ENCODE measurements at places on chromosomes 4 and X. TPM values are rescaled to one million over a fixed set of nuclear protein-coding genes. Genes with fewer than 3 reads are reported as not detected.
A peak's percentile ranks its signal among the peaks of the same experiment; 100 is the strongest.

DNA sequence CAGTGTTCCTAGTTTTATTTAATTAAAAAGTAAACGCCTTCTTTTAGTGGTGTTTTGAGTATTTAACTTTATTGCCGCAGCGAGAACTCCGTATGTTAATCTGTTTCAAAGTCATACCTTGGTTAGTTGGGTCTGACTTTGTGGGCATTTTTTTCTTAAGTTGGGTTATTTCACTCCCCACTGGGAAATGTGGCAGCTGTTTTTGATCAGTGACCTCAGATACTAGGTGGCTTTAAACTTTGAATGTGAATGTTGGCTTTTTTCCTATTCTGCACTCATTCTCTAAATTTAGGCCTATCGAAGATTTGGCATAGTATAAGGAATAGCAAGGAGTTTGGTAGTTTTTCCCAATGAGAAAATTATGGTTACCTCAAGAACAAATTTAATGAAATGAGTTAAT, 85.9 kb downstream of the FIP1L1 start:
- peaks cover 9% of the 10 kb centered on the region for H3K36me3 ChIP-seq
- DNase-seq: no peak
- no peaks in the 10 kb centered on the region for H3K27me3 ChIP-seq
- no peak overlapping the region for H3K27ac ChIP-seq
- H3K4me1 ChIP-seq: peaks cover 5% of the 10 kb centered on the region
- H3K4me3 ChIP-seq: no peak overlapping the region

DNA sequence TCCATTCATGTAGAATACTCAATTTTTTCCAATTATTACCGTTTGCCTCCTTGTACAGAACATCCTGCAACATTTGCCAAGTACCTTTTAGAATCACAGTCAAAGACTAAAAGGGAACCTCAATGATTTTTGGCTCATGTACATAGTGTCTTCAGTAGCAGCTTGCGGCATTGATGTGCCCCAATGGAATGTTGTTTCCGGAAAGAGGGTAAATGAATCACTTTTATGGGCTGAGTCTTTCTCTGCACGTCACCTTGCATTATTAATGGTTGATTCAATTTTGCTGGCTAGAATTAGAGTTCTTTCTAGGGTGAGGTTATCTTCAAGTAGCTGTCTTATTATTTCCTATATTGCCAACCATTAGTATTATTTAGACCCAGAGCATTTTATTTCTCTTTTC, 116.9 kb upstream of the GABRA2 start:
- no peaks in the 10 kb centered on the region for H3K4me1 ChIP-seq
- no peaks in the 10 kb centered on the region for H3K27me3 ChIP-seq
- peak; percentile 0 for DNase-seq
- H3K27ac ChIP-seq: no peak overlapping the region
- no peak overlapping the region for H3K4me3 ChIP-seq

Gene USP17L13
- total RNA-seq: not detected

DNA sequence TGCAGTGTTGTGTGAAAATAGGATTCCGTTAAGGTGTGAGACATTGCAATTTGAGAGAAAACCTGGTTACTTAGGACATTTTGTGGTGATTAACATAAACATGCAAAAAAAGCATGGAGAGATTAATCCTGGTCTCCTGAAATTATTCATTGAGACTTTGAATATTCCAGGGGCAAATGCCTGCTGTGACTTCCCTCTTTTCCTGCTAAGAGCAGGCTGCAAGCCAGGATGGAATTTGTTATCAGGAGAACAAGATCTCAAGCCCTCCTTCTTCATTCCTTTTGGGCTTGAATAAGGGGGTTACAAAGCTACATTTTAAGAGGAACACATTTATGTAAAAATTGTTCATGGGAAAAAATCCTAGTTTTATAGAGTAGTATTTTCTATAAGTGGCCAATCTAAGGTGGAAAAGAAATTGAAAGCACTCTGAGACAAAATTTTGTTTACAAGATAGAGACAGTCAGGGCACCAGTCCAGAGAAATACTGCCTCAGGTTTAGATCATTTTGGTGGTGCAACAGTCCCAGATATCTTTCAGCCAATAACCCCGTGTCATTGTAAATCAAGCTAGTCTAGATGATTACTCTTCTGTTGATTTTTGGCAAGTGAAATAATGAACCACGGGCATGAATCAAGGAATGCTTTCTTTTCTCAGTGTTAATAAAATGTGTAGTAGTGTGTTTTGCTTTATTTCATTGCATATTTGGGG, 1528.3 kb upstream of the AGA start:
- H3K4me1 ChIP-seq: no peaks in the 10 kb centered on the region
- H3K36me3 ChIP-seq: no peaks in the 10 kb centered on the region
- no peaks in the 10 kb centered on the region for H3K27me3 ChIP-seq
- H3K27ac ChIP-seq: no peak overlapping the region
- DNase-seq: no peak

Gene LUZP4
- total RNA-seq: not detected

- no peaks in the 10 kb centered on the region for H3K36me3 ChIP-seq
- no peak overlapping the region for H3K4me3 ChIP-seq
- peak; percentile 2 for DNase-seq
- no peak overlapping the region for H3K27ac ChIP-seq
- no peaks in the 10 kb centered on the region for H3K27me3 ChIP-seq
Observed at GRCh38 chr4:53651156-53651735, 60.0 kb upstream of the LNX1 start.

Gene GRIA2
- total RNA-seq: not detected

- H3K36me3 ChIP-seq: no peaks in the 10 kb centered on the region
- peaks cover 13% of the 10 kb centered on the region for H3K4me1 ChIP-seq
- H3K27me3 ChIP-seq: no peaks in the 10 kb centered on the region
- no peak for DNase-seq
- no peak overlapping the region for H3K4me3 ChIP-seq
- no peak overlapping the region for H3K27ac ChIP-seq
Observed at GRCh38 chr4:40581254-40582140, 48.2 kb downstream of the RBM47 start.

DNA sequence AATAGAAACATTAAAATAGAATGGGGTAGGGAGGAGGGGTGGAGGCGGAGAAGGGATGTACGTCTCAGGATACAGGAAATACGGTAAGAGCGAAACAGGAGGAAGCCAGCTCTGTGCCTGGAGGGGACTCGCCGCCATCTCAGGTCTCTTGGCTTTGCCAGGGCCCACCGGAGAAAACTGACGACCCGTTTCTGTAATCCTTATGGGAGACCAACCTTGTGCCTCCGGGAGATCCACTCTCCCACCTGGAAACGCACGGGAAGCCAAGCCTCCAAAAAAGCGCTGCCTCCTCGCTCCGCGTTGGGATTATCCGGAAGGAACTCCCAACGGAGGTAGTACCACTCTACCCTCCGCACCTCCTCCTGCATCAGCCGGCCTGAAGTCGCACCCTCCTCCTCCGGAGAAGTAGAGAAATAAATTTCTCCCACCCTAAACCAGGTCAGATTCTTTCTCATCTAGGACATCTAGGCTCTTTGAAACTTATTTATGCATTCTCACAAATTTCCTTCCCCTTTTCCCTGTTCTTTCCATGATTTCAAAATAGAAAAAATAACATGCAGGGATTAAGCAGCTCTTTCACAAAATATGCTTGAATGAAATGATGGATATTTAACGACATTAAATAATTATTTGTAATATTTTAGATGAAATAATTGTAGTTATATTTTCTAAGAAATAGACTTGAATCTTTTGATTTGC, at the start of gene NBDY:
Gene NBDY, plus strand, starts transcription at position 92 of the 699 bp plus-strand sequence. Its CDS starts 111 bp downstream, at position 203.
- H3K4me3 ChIP-seq: peak within 1 kb of the TSS; percentile 87
- no peaks in the 10 kb centered on the region for H3K36me3 ChIP-seq
- H3K27ac ChIP-seq: peak within 1 kb of the TSS; percentile 77
- no peaks in the 10 kb centered on the region for H3K4me1 ChIP-seq
- H3K27me3 ChIP-seq: no peaks in the 10 kb centered on the region
- DNase-seq: peak; percentile 31

Gene NOX1
- total RNA-seq: not detected

DNA sequence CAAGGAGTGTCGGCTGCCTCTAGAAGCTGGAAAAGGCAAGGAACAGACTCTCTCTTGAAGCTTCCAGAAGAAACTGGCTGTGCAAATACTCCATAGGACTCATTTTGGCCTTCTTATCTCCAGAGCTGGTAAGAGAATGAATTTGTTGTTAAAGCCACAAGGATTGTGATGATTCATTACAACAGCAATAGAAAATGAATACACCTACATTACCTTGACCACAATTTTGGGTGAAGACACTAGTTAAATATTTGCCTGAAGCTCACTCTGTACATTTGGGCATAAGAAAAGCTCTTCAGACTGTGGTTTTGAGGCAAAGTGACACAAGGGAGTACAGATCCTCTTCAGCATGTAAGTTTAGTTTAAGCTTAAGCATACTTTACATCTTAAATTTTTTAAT, 134.5 kb upstream of the TLL1 start:
- no peak overlapping the region for H3K4me3 ChIP-seq
- H3K4me1 ChIP-seq: no peaks in the 10 kb centered on the region
- peak; percentile 17 for DNase-seq
- H3K27me3 ChIP-seq: no peaks in the 10 kb centered on the region
- no peak overlapping the region for H3K27ac ChIP-seq
- no peaks in the 10 kb centered on the region for H3K36me3 ChIP-seq

Gene XKRX
- not detected for total RNA-seq

GRCh38 chr4:78654807-78655206, 103.2 kb downstream of the ANXA3 start:
- no peak for DNase-seq
- peaks cover 16% of the 10 kb centered on the region for H3K4me1 ChIP-seq
- no peak overlapping the region for H3K27ac ChIP-seq
- H3K27me3 ChIP-seq: no peaks in the 10 kb centered on the region
- H3K4me3 ChIP-seq: no peak overlapping the region

- H3K36me3 ChIP-seq: no peaks in the 10 kb centered on the region
- no peak overlapping the region for H3K4me3 ChIP-seq
- no peaks in the 10 kb centered on the region for H3K4me1 ChIP-seq
- DNase-seq: no peak
Observed at GRCh38 chrX:35829501-35829900, 31.4 kb downstream of the MAGEB16 start.

Gene TMEM150C
- 0.95 TPM for total RNA-seq

Gene BMX
- total RNA-seq: not detected

- H3K4me1 ChIP-seq: peaks cover 19% of the 10 kb centered on the region
- peak within 1 kb of the TSS; percentile 97 for H3K27ac ChIP-seq
- peak within 1 kb of the TSS; percentile 87 for H3K4me3 ChIP-seq
- DNase-seq: peak; percentile 98
- H3K27me3 ChIP-seq: no peaks in the 10 kb centered on the region
- no peaks in the 10 kb centered on the region for H3K36me3 ChIP-seq
Observed at GRCh38 chr4:39527296-39528060, at the start of gene UGDH. Gene UGDH (minus strand): TSS chr4:39527439. CDS start chr4:39521512, 5,927 bp downstream.

GRCh38 chr4:16573739-16574138, 324.7 kb downstream of the LDB2 start:
- no peak overlapping the region for H3K27ac ChIP-seq
- H3K4me3 ChIP-seq: no peak overlapping the region
- no peaks in the 10 kb centered on the region for H3K36me3 ChIP-seq
- DNase-seq: peak; percentile 86

Gene CRMP1
- total RNA-seq: 59.6 TPM

DNA sequence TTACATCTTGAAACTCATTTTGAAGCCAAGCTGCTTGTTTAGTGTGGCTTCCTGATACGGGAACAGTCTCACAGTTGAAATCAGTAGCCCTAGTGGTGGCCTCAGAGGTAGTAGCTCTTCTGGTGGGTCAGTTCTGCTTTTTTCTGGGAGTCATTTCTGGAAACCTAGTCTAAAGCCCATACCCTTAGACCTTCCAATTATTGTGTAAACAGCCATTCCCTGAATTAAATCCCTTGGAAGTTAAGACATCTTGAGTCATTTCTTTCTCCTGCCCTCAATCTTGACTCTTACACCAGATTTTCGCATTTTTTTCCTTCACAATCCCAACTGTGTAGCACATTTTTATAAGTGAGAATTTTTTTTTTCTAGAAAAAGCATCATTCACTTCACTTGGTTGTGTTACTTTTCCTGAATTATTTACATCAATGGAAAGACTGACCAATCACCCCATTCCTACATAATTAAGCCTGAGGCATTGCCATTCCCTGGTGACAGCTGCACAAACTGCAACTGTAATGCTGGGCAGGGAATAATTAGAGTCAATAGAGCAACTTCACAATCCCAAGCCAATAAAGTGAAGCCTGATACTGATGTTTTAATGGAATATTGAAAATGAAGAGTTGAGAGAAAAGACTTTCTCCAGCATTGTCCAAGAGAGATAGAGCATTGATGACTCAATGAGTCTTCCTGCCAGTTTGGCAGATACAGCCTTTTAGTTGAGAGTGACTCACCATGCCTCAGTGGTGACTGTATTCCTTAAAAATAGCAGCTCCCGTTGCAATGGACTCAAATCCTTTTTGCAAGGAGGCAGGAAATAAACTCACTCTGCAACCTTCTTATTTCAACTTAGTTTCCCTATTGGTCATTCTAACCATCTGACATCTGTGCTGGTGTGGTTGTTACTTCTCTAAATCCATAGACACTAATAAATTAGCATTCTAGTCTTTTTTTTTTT, 13.0 kb upstream of the SEPSECS start:
- H3K27ac ChIP-seq: peak overlapping the region; percentile 64
- H3K4me3 ChIP-seq: peak overlapping the region; percentile 34
- DNase-seq: peak; percentile 99
- no peaks in the 10 kb centered on the region for H3K36me3 ChIP-seq

- H3K27ac ChIP-seq: no peak overlapping the region
- H3K36me3 ChIP-seq: no peaks in the 10 kb centered on the region
- no peaks in the 10 kb centered on the region for H3K27me3 ChIP-seq
- no peaks in the 10 kb centered on the region for H3K4me1 ChIP-seq
- no peak overlapping the region for H3K4me3 ChIP-seq
Observed at GRCh38 chr4:96744676-96745075, 904.8 kb downstream of the PDHA2 start.

DNA sequence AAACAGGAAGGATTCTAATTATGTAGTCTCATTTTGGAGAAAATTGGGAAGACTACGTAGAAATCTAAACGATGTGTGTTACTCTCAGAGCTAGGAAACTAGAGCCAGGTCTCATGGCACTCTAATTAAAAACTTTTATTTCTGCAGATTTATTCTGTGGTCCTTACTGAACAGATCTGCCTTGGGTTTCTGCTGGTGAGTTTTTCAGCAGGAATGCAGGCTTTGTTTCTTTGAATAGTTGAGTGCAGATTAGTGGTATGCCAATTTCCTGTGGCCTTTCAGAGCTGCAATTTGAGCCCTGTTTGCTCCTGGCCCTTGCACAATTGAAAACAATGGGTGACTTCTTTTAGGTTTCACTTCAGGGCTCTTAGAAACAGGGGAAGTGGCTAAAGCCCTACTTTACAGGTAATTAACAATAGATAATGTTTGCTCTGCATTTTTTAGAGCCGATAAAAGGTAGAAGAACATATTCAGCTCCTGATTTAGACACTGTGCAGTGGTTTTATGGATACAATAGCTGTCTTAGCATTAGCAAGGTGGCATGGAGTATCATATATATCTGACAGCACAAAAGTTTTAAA, 21.8 kb downstream of the SPRY1 start:
- H3K4me1 ChIP-seq: peaks cover 25% of the 10 kb centered on the region
- peak; percentile 95 for DNase-seq
- H3K4me3 ChIP-seq: no peak overlapping the region
- H3K27me3 ChIP-seq: no peaks in the 10 kb centered on the region
